Hypothalamus (tissue), 51 donors: ENCODE measurements at places on chromosomes 2 and 18.

GRCh38 chr2:86035883-86036668 lies 69.6 kb downstream of the POLR1A start:
- peak; percentile 55 for DNase-seq

DNA sequence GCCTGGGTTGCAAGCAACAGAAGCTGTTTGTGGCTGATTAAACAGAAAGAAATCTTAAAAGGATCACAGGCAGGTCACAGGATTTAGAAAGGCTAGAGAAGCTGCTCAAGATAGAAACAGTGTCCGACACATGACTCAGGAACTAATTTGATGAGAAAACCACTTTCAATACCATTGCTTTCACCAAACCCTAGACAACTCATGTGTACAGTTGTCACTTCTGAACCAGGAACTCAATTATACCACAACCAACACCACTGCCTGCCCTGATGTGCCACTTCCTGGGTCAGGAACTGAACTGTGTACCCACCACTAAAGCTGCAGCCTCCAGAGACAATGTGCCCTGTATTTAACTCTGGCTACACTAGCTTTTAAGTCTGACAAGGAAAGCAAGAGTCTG lies 56.0 kb downstream of the TMEM247 start:
- no peak for DNase-seq

DNA sequence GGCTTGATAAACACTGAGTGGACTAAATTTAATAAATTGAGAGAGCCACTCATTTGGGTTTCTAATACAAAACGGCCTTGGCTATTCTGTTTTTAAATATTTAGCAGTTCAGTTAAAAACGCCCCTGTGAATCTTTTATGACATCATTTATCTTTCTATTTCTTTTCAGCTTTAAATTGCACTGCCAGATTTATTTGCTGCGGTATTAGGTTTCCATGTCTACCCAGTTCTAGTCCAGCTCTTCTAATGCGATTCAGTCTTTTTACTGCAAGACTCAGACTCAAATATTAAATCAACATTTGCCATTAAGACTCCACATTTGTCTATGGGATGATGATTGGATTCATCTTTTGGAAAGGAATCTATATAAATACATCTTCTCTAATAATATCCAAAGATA lies 2174.3 kb upstream of the PIK3C3 start:
- no peak for DNase-seq

GRCh38 chr2:120546048-120546864 lies 189.4 kb upstream of the GLI2 start:
- no peak for DNase-seq

GRCh38 chr2:80014637-80015036 lies 289.9 kb downstream of the LRRTM1 start:
- no peak for DNase-seq

DNA sequence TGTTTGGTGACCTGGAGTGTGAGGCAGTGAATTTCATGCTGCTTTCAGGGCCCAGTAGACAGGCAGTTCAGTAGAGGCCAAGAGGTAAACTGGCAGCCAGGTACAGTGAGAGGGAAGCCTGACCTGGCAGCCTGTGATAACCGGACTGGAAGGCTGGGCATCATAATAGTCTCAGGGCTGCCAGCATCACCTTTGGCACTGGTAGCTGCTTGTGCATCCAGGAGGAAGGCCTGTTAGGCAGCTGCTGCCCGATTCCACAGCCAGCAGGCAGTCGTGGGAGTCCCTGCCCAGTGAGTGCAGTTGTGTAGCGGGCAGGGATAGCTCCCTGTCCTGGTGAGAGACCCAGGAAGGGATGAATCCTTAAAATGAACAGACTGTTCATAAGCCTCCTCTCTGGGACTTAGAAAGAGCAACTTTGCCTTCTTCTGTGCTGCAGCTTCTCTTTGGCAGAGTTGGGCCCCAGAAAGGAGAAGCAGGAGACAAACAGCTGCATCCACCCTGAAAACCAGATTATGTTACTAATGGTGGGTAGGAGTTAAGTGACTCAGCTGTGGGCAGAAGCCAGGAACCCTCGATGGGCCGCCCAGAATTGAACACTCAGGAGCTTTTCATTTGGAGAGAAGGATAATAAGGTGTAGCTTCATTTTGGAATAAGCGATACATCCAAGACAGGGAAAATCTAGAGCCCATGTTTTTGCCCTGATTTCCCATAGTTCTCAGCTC lies 8.1 kb upstream of the GPBAR1 start:
- DNase-seq: no peak

DNA sequence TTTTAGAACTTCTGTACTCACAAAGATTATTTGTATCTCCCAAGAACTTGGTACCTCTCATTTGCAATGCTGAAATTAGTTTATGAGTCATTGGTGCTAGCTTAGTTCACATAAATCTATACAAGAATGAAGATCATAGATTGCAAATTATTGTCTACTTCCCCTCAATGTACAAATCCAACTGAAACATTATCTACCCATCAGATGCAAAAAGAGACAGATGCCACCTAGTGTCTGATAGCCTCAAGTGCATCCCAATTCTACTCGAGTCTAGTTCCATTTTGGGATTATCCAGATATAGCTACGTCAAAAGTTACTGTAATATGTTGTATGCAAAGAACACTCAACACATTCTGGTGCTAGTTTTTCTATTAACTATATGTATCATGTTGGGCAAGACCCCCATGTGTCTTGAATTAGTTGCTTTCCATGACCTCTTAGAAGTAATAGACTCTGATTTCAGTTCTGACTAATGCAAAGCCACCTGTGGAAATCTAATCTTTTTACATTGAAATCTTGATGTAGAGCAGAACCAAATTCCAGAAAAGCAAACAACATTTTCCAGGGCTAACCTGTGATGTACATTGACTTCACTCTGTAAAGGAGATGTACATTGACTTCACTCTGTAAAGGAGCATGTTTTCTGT lies 210.0 kb downstream of the RBM43 start:
- no peak for DNase-seq

- DNase-seq: no peak
Observed at GRCh38 chr2:43276962-43277391, 50.6 kb upstream of the ZFP36L2 start.

GRCh38 chr18:48295586-48296311 lies 113.4 kb downstream of the ZBTB7C start:
- DNase-seq: no peak

GRCh38 chr2:134035605-134036370 lies 218.1 kb upstream of the MGAT5 start:
- no peak for DNase-seq

- DNase-seq: no peak
Observed at GRCh38 chr18:72692086-72692485, 147.9 kb upstream of the CBLN2 start.

GRCh38 chr2:41326851-41327250 lies 721.0 kb upstream of the PKDCC start:
- no peak for DNase-seq

- no peak for DNase-seq
Observed at GRCh38 chr2:10954856-10955818, 43.4 kb downstream of the KCNF1 start.

- no peak for DNase-seq
Observed at GRCh38 chr18:75204269-75204731, 4.6 kb downstream of the PTGR3 start.

DNA sequence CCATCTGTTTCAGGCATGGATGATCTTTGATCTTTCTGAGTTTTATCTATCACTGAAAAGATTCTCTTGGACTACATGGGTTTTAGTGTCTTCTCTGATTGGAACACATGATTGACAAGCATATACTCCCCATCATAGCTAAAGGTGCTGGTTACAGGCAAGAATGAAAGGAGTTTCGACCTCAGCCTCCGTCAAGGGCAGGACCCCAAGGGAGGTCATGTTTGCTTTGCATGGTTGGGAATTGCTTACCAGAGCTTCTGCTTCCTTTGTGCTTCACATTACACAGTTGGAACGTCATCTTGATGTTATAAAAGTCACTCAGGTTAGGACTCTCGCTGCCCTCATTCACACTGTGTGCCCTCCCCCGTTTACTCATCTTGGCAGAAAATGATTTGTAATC lies 287.7 kb downstream of the PIK3C3 start:
- DNase-seq: no peak

DNA sequence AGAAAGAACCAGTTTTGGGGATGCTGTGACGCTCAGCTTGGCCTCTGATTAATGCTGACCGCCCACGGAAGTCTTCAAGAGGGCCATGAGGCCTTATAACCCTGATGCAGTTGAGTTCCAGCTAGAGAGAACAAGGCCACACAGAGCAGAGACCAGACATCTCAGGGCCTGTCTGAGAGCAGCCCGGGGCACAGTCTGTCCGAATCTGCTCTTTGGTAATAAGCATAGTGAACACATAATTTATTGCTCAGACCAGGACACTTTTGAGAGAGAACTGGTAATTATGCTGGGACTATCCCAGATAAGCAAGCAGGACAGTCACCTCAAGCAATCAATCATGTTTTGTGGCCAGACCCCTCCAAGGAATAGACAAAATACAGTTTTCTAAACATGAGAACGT lies 68.5 kb downstream of the STPG4 start:
- DNase-seq: no peak

DNA sequence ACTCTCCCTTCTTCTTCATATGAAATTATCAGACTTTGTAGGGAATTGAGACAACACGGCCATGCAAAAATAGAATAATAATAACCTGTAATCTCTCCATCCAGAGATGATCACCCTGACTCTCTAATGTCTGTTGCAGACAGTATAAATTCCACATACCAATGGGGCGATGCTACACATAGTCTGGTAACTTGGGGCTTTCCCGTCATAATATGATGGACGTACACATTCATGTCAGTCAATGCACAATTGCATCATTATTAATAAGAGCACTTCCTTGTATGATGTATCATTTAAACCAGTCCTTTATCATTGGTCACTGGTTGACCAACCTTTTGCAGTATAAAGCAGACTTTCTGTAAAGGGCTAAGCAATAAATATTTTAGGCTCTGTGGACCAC lies 39.5 kb upstream of the SCLY start:
- DNase-seq: no peak

- no peak for DNase-seq
Observed at GRCh38 chr2:177407031-177407430, 14.5 kb downstream of the AGPS start.

DNA sequence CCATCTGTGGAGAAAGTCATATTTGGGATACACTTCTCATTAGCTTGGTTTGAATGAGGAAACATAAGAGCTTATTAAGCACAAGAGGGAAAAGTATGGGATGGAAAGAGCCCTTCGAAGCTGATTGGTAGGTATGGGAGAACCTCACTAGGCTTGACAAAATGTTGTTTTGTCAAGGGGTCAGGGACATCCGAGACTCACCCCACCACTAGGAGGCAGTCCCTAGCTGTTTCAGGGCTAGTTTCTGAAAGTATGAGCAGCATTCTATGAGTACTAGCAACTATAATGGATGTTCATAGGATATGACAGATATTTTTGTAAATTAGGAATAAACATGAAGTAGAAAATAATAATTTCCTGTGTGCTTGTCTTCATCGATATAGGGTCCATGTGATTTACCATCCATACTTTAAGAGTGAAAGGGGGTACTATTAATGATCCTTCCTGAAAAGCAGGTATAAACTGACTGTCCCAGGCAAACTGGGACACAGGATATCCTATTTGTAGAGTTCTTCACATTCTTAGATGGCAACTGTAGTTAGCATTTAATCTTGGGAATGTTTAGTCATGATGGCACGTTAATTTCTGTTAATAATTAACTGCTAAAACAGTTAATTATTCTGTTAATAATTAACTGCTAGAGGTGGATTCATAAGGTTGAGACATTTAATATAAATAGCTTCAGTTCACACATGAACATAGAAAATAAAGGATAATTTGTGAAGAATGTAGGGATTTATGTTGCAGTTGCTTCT lies 28.4 kb downstream of the OTX1 start:
- DNase-seq: no peak

GRCh38 chr2:235116885-235117492 lies 165.2 kb downstream of the SH3BP4 start:
- DNase-seq: no peak

DNA sequence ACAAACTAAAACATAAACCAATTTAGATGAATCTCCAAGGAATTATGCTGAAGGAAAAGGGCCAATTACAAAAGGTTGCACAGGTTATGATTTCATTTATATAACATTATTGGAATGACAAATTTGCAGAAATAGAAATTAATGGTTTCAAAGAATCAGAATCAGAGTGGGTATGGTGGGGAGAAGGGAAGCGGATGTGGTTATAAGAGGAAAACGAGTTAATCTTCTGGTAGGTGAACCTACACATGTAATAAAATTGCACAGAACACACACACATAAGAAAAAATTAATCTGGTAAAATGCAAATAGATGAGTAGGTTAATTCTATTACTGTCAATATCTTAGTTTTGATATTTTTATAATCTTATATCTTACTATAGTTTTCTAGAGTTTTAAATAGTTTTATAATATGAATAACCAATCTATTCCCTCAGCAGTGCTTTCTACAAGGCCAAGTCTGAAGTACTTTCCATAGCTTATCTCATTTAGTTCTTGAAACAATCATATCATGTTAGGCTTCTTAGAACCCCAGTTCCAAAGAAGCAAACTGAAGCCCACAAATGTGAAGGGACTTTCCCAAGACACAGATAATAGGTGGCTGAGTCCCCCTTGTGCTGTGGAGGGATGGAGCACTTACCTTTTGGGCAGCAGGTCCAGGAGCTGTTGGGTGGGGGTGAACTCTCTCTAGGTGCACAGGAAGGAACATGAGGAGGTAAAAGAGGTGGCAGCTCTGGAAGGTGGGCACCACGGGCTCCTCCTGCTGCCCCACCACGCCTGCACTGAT lies 31.5 kb downstream of the ZNF519 start:
- no peak for DNase-seq

GRCh38 chr2:238852206-238852869 lies 4.5 kb downstream of the TWIST2 start:
- DNase-seq: no peak

DNA sequence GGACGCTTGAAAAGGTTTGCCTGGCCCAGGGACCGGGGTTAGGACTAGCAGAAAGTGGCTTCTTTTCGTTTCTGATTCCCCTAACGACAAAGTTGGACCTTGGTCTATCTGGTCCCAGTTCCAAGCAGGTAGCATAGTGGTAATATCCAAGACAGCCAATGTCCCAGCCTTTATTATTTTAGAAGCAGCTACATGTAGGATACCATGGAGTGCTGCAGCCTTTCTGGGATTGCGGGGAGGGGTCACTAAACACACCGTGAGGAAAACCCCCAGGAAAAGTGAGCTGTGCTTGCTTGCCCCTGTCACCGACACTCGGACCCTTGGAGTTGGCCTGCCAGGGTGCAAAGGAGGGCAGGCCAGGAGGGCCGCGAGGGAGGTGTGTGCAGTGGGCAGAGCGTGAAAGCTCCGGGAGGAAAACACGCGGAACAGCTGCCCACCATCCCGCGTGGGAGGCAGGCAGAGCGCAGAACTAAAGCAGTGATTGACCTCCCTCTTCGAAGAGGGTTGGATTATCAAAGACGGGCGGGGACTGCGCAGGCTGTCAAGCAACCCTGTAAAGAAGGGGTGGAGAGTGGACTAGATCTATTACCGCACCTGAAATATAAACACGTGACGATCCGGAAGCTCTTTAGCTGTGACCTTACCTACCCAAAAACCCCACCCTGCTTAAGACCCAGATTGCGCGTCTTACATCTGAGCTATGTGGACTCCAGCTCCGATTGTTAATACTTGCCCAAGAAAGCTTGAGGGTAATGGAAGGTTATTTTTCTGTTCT lies 624 bp upstream of the MAP4K3 start:
- DNase-seq: peak; percentile 18

- no peak for DNase-seq
Observed at GRCh38 chr2:7849531-7849930, 832.3 kb upstream of the ID2 start.

- DNase-seq: no peak
Observed at GRCh38 chr2:191386938-191387536, 141.8 kb downstream of the MYO1B start.
